ENCODE measurements at places on chromosomes 6 and 20.

DNA sequence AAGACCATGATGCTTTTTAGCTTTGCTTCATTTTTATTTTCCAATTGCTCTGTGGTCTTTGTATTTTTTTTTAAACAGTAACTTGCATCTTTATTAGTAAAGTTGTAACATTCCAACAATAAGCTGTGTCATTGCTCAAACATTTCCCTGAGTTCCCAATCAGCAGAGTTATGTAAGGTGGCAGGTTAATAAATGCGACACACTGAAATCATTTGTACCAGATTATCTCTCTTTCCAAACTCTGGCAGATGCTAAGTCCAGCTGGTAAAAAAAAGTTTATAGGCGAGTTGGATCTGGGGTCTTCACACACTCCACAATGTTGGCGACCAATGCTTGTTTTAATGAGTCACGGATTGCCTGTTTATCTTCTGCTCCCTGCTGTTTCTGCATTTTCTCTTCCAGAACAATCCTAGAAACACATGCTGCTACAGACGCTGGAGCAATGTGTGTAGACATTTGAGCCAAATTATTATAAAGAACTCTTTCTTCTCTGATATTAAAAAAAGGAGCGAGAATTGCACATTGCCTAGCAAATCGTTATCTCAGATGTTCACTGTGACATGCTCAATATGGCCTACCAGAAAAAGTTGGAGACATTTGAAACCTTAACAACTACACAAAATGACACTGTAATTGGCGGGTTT lies 113.6 kb upstream of the IFNGR1 start:
- no peak for DNase-seq

DNA sequence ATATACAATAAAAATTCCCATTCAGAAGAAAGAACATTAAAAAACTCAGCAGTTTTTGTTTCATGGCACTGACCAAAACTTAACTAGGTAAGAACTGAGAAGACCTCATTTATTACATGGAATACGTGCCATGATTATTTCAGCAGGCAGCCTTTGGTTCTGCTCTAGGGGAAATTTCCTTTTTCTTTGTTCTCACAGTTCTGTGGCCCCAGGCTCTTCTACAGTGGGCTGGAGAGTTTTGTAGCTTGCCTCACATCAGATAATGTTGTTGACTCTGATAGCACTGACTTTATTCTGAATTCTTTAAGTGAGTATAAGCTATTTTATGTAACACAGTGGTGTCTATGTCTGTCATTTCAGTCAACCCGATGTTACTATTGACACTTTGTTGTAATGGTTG lies 844.3 kb downstream of the TBC1D32 start:
- no peak for DNase-seq

- DNase-seq: peak; percentile 62
These were observed 668 bp downstream of the PKIB start for GRCh38 chr6:122610690-122611455.

DNA sequence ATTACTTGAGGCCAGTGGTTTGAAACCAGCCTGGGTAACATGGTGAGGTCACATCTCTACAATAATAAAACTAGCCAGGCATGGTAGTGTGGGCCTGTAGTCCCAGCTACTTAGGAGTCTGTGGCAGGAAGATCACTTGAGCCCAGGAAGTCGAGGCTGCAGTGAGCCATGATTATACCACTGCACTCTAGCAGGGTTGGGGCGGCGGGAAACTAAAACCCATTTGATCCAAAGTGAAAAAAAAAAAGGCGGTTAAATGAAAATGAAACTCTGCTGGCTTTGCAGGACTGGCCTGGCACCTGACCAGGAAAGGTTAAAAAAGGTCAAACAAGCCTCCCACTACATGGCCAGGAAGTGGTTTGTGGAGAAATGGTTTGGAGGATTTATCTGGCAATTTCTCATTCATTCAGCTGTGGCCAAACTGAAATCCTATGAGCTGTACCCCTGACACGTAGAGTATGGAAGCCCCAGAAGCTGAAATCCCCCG lies 36.6 kb downstream of the MTRES1 start:
- DNase-seq: no peak

DNA sequence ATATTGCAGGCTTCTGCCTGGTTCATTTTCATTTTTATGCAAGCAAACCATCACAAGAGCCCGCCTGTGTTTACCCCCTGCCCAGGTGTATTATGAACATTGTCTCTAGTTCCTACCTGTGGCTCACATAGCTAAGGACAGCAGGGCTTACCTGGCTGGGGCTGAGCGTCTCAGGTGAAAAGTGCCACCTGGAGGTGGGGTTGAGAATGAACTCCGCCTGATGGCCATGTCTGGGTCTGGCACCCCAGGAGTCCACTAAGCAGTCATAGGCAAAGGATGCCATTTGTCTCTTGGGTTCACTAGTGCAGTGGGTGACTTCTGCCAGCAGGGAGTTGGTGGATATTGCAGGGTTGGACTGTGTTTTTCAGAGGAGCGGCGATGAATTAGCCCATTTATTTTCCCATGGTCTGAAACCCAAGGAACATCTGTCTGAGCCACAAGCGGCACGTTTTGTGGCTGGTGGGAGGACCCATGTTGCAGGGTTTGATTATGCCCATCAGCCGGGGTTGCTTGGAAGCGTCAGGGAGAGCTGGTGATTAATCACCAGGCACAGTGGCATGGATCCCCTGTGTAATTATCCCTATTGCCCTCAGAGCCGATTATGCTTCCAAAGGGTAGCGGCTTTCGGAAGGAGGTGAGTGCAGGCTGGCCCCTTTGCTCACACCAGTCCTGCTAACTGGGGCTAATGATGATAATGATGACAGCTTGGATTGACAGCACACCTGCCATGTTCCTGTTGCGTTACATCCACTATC lies 92.1 kb downstream of the CDH26 start:
- DNase-seq: no peak

GRCh38 chr20:21614980-21615379 lies 90.5 kb upstream of the PAX1 start:
- no peak for DNase-seq

- DNase-seq: no peak
These were observed 837.6 kb downstream of the HACE1 start for GRCh38 chr6:104022126-104022525.

GRCh38 chr6:126148853-126149252 lies 162.5 kb downstream of the TRMT11 start:
- DNase-seq: no peak

- peak; percentile 57 for DNase-seq
These were observed 24.9 kb downstream of the NPEPL1 start for GRCh38 chr20:58717278-58718091.

DNA sequence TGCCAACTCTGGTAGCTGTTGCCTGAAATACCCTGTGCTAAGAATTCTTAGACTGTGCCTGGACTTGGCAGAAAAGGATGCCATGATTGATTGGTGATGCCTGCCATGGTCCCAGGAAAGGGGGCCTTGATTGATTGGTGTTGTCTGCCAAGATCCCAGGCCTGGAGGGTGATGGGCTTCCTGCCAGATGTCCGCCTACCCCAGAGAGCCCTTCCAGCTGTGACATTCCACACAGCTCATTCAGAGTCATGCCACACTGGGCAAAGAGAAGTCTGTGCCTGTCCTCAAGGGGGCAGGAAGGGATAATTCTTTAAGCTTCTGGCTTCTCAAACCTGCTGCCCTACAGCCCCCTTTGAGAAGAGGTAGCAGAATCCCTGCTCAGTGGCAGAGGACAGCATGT lies 24.6 kb downstream of the RIMS4 start:
- no peak for DNase-seq

GRCh38 chr6:135481783-135482369 lies 15.7 kb downstream of the AHI1 start:
- DNase-seq: no peak

- DNase-seq: no peak
These were observed 22.6 kb downstream of the FERMT1 start for GRCh38 chr20:6100246-6100645.

- DNase-seq: no peak
These were observed 1.3 kb downstream of the PPP1R3G start for GRCh38 chr6:5086294-5086890.
